NCI-H345 (cell line): ENCODE measurements at places on chromosomes 1 and 21.

- peak; percentile 44 for DNase-seq
Observed at GRCh38 chr1:166174108-166174507, 7.3 kb upstream of the FAM78B start.

- no peak for DNase-seq
Observed at GRCh38 chr1:973459-974292, 7.4 kb downstream of the PLEKHN1 start.

GRCh38 chr1:200343874-200344273 lies 66.0 kb downstream of the ZNF281 start:
- DNase-seq = no peak

GRCh38 chr1:167197692-167198091 lies 23.0 kb upstream of the POU2F1 start:
- no peak for DNase-seq

- DNase-seq = no peak
Observed at GRCh38 chr21:45283035-45283610, 4.6 kb downstream of the POFUT2 start.

DNA sequence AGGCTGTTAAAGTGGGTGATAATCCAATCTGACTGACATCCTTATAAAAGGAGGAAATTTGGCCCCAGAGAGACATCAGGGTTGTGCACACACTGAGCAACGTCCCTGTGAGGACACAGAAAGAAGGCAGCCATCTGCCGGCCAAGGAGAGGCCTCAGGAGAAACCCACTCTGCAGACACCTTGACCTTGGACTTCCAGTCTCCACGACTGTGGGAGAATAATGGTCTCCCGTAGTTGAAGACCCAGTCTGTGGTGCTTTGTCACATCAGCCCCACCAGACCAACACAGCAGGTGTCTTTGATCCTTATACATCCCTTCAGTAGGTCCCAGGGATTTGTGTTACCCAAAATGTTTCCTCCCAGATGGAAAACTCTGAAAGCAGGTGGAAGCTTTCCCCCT lies 4.2 kb upstream of the DNAJC28 start:
- DNase-seq = no peak

DNA sequence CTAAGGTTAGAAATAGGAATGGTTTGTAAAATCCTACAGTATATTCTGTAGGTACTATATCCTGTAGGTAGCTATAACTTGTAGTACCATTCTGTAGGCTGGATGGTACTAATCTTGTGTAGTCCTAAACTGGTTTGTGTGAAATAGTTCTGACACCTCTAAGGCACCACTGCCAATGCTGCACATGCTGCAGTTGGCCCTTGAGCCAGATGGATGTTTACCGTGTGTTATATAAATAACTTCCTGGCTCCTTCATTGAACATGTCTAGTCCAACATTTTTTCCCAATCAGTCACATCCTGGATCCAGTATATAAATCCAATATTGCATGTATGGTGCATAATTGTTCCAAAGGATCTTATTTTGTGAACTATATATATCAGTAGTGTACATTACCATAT lies 89.5 kb upstream of the GNG4 start:
- DNase-seq = no peak

DNA sequence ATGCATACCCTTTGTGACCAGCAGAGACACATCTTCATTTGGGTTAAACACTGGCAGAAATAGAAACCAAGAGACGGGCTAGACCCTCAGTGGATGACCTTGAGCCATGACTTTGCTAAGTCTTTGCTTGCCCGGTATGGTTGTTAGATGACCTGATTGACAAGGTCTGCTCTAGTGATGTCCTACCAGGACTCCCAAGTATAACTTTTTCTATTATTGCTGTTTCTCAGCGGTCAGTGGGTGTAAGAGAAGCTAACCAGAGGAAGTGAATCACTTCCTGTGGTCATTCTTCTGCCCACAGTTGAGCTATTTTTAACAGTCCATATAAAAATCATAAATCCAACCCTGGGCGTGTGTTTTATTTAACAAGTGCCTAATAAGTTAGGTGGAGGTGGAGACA lies 126.2 kb upstream of the ETS2 start:
- DNase-seq = no peak

DNA sequence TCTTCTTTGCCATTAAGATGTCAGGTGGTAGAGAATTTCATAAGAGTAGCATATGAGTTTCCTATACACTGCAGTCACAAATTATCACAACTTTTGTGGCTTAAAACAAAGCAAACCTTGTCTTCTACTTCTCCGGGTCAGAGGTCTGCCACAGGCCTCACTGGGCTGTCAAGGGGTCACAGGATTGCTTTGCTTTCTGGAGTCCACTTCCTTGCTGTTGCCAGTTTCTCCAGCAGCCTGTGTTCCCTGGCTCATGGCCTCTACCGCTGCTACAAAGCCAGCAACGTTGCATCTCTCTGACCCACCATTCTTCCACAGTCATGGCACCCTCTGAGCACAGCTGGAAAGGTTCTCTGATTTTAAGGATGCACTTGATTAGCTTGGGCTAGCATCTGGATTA lies 6.5 kb upstream of the BACE2 start:
- no peak for DNase-seq

GRCh38 chr1:5597991-5598823 lies 394.0 kb downstream of the NPHP4 start:
- peak; percentile 15 for DNase-seq

DNA sequence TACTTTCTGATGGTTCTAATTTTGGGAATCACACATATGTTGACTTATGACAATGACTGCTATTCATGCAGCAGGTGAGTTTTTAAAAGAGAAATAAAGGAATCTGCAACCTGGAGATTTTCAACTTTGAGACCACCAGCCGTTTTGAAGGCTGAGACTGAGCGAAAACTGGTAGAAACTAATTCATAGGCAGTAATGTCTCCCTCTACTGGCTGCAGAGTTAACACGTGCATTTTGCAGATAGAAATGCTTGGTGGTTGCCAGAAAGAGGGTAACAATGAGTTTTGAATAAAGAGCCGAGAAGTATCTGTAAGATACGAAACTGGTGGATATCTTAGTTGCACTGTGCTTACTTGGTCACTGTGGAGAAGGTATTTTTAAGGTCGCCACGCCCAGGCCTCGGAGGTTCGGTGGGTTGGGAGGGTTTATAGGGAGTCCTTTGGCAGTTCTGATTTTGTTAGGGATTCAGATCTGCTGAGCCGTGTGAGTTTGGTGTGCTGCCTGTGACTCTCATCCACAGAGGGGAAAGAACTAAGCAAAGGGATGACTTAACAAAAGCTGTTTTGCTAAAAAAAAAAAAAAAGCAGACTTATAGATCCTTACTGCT lies 83.0 kb downstream of the RYR2 start:
- no peak for DNase-seq

GRCh38 chr1:27689423-27690173 lies 17.6 kb upstream of the IFI6 start:
- DNase-seq = no peak

- peak; percentile 22 for DNase-seq
Observed at GRCh38 chr1:205444931-205445645, 10.8 kb downstream of the BLACAT1 start.

DNA sequence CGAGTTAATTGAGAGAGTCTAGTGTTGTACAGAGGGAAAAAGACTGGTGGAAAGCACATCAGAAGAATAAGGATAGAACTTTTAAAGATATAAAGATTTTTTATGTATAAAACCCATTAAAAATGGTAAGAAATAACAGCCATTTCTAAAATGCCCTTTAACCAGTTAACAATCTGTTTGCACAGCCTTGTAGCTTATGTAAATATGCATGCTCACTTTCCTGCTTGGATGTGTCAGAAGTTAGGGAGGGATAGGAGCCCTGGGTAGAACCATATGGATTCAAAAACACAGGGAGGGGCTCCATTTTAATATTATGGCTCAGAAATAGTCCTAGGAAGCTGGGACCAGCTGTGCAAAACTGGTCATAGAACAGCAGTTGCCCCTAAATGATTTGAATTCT lies 4.5 kb upstream of the EDEM3 start:
- DNase-seq = no peak

DNA sequence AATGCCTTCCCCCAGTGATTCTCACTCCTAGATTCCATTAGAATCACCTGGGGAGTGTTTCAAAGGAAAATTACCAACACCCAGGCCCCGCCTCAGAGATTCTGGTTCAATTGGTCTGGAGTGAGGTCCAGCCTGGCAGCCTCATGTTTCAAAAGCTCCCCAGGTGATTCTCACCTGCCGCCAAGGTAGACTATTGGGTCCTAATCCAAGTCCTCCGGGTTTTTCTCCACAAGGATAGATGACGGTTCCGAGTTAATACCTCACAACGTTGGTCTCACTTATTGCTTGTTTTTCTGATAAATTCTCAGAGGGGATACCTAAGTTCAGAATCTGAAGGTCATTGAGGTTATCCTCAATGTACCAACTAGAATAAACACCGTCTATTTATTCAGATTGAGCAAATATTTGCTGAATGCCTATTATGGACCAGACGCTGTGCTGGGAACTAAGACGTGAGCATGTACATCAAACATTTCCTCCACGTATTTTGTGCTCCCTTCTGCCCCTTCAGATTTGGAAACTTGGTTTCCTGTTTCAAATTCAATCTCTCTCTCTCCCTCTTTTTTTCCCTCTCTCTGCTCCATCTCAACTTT lies 97.5 kb downstream of the SEC16B start:
- DNase-seq = peak; percentile 72

- no peak for DNase-seq
Observed at GRCh38 chr1:175134500-175134899, 58.1 kb downstream of the KIAA0040 start.
